ENCODE measurements at places on chromosomes 7 and 10.

DNA sequence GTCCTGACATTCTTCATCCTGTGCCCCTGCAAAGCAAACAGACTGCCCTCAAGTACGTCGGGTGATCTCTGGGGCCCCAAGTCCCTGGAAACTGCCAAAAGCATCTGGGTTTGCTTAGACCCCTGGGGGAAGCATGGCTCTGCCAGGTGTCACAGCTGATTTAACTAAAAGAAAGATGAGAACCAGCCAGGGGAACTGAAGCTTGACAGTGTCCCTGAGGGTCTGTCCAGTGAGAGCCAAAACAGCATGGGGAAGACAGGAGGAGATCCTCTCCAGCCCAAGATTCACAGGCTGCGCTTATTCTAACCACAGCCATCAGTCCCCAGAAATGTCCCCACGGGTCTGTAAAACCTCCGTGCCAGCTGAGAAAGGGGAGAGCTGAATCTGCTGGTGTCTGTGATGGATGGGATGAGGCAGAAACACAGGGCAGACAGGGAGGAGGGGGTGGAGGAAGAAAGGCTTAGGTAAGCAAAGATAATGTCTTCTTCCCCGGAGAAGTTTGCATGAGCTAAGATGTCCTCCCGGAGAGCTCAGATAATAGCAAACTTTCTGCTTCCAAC is 21.3 kb downstream of the CCDC3 start:
- DNase-seq = no peak

DNA sequence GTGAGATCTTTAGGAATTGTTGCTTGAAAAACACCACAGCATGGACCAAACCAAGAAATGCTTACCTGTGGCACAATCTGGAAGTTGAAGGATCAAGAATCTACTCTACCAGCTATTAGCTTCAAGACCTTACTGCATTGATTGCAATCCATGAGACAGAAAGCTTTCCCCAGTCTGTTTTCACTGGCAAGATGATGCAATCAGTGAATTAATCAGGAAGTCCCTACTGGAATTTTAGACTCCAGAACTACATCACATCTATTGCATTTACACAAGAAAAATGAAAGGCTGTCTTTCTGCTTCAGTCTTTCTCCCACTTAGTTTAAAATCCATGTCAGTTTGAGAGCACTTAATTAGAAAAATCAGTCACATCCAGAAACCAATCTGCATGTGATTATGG is 191.7 kb downstream of the TFEC start:
- no peak for DNase-seq

DNA sequence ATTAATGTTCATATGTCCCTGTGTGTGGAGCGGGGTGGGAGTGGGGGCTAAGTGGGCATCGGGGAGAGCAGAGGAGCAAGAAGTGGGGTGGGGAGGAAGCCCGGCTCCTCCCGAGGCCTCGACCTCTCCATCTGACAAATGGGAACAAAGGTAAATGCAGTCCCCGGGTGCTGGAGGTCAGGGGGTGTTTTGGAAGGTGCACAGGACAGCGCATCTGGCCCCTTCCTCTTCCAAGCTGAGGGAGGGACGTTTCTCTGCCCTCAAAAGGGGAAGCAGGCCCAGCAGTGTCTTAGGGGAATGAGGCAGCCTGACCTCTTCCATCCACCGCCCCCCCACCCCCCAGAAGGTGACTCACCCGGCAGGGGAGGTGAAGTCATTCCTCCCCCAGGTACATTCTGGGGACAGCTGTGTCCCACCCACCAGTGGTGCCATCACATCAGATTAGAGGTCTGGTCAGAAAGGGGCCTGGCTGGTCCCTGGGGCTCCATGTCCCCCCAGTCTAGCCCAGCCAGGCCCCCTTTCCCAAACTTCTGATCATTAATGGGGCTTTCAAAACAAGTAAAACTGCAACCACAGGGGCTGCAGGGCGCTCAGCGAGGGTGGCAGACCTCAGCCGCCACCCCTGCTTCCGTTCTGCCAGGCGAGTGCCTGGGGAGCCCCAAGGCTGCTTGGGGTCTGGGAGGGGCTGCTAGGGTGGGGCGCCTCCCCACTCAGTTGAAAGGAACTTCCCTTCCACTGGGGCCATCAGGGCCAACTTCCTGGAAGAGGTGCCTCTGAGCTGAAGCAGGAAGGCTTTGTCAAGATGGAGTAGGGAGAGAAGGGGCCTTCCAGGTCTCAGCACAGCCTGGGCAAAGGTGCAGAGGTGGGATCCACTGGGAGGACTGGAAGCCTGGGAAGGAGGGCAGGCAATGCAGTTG is 10.8 kb downstream of the LFNG start:
- DNase-seq = peak; percentile 65

- DNase-seq = no peak
Observed at GRCh38 chr7:155731380-155731779, 80.9 kb downstream of the SHH start.

DNA sequence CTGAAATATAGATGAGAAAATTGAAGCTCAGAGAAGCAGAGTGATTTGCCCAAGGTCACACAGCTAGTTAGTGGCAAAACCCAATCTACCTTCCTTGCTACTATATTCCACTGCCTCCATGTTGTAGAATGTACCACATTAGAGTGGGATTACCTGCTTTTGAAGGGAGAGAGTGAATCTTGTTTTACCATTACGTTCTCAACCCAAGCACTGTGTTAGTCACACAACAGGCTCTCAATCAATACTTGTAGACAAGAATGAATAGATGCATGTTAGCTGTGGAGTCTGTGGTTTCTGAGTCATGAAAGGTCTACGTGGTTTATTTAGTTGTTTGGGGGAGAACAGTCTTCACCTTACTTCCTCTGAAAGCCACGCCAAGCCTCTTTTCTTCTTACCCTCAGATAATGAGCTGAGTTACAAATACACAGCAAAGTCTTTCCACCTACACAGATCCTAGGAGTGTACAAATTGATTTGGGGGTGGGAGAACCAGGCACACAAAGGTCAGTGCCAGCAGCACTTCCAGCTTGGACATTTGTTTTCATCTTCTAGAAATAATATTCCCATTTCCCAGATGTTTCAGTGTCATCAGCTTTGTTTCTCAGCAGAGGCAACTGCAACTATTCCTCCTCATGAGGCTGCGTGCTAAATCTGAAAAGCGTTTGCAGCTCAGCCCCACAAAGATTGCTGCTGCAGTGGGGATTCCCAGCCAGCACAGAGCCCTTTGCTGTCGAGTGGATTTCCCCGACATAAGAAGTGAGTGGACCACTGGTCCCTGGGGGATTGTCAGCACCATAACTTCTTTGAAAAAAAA is 71.5 kb upstream of the ADO start:
- no peak for DNase-seq

GRCh38 chr7:48101968-48102367 is 12.9 kb downstream of the UPP1 start:
- DNase-seq = peak; percentile 19

DNA sequence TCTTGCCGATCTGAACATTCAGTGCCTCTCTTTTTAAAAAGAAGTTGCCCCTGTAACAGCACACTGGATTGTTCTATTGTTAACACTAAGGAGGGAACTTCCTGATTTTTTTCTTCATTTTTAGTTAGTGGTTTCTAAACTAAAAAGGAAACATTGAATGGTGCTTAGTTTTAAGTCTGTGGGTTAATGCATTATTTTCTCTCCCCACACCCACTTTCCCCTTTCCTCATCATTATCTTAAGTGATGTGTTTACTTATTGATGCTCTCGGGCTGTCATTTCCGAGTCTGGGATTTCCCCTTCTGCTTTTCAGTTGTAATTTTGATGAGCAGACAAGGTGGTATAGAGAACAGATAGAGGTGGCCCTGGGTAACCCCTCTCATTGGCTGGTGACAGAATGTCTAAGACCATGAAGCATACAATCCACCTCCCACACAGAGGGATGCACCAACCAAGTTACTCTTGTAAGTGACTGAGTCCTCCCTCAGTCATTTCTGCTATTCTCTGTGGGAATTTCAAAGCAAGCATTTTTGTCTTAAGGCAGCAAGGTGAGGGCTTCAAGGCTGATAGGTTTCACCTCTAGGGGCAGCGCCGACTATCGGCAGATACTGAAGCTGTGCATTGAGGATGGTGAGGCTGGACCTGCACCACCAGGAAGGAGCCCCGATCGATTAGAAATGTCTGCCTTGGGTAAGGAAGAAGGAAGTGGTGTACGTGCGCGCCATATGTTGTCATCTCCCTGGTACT is 49.5 kb downstream of the CHN2 start:
- DNase-seq = peak; percentile 40
